Dermis blood vessel endothelial cell (primary cell): ENCODE measurements at places on chromosomes 7 and 10. TPM values are rescaled to one million over a fixed set of nuclear protein-coding genes. Genes with fewer than 3 reads are reported as not detected.

GRCh38 chr7:22962775-22963350 lies 51.1 kb downstream of the HYCC1 start:
- no peak for DNase-seq

Gene CHCHD3
- 70.8 and 98.8 TPM in 2 replicates for total RNA-seq

DNA sequence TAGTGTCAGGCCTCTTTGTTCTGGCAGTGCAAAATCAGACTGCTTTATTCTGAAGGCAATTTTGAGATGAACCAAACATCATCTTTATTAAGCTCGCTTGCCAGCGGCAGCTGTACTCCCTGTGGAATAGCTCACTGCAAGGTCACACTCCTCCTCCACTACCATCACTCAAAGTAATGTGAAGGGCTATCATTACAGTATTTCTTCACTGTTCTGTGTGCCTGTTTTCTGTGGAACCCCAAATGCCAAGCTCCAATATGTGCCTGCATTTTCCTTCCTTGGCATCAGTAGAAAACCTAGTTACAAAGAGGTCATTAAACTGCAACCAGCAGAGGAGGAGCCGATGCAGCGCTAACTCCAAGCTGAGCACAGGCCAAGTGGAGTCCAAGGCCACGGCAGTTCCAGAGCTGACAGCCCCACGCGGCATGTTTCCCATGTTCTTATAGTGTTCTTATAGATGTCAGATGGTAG lies 21.4 kb downstream of the BCCIP start:
- no peak for DNase-seq

GRCh38 chr7:91636129-91636724 lies 244.3 kb downstream of the MTERF1 start:
- peak; percentile 75 for DNase-seq

DNA sequence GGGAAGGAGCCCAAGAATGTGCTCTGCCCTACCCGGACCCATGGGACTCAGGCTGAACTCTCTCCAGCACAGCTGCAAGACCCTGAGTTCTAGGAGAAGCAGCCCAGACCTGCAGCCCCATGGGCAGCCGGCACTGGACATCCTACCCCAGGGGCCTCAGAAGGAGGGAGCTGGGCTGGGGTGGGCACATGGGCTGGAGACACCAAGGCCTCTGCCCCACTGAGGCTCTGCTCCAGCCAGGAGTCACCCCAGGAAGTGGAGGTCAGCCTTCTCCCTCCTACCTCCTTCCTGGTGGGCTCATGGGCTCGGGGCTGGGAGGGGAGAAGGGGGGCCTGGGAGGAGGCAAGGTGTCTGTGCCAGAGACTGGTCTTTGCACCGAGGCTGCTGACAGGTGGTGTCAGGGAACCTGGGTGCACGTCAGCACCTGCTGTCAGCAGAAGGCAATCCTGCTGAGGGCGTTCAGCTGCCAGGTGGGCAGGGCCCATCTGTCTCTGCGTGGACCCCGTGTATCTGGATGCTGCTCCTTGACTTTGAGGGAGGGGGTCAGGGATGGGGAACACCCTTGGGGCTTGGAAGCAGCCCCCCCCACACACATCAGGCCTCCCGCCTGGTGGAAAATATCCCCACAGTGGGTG lies 95.2 kb downstream of the PDGFA start:
- DNase-seq: no peak

- no peak for DNase-seq
These were observed 26.6 kb downstream of the LCOR start for GRCh38 chr10:96858706-96859050.

- no peak for DNase-seq
These were observed 478.5 kb downstream of the GPAM start for GRCh38 chr10:111705021-111705420.

- DNase-seq: peak; percentile 73
These were observed 44.2 kb downstream of the ZMIZ1 start for GRCh38 chr10:79112881-79113431.

DNA sequence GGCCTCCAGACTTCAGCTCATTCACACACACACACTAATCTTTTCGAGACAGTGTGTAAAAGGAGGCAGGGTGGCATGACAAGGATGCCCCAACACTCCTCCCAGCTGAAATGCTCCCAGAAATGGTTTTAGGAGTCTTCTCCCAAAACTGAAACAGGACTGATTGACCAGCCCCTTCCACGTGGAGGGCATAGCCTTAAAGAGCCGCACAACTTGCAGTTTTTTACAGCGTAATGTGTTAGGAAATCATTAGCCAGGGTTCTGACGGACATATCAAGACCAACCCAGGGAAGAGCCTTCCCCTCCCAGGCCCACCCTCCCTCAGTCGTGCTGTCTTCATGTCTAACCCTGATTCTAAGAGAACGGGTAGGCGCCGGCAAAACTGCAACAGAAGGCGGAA lies 224.6 kb downstream of the TNS3 start:
- DNase-seq: no peak

Gene NPY4R2
- total RNA-seq: not detected in 2 replicates

GRCh38 chr10:79142064-79142491 lies 73.3 kb downstream of the ZMIZ1 start:
- DNase-seq: no peak

DNA sequence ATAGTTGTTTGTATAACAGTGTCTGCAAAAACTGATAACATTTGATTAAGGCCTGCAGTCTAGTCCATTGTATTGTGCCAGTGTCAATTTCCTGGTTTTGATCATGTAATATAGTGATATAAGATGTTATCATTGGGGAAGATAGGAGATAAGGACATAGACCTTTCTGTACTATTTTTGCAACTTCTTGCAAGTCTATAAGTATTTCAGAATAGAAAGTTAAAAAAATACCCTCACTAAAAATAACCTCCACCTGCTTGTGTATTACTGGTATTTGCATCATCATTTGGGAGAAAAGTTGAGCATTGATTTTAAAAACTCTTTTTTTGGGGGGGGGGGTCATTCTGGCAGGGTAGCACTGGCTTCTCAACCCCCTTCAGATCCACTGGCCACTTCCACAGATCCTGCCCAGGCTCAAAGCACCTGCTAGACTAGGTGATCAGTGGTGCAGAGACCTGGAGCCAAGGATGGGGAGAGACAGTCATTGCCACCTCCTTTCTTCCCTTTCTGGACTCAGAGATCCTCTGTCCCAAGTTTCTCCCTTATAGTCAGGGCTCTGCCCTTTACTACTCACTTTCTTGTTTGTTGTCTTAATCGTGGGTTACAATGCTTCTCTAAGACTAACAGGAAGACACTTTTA lies 103.0 kb downstream of the RBM20 start:
- peak; percentile 13 for DNase-seq

Gene C10orf105
- under 0.01 and 0.05 TPM in 2 replicates for total RNA-seq

Gene CREB5
- 1.5 and 4.1 TPM in 2 replicates for total RNA-seq

Gene BMS1
- 24.2 and 35.3 TPM in 2 replicates for total RNA-seq

Gene TMEM243
- 20.8 and 31.1 TPM in 2 replicates for total RNA-seq

Gene AKR1C4
- total RNA-seq: not detected in 2 replicates

GRCh38 chr7:134835463-134835823 lies 56.0 kb downstream of the CALD1 start:
- no peak for DNase-seq

DNA sequence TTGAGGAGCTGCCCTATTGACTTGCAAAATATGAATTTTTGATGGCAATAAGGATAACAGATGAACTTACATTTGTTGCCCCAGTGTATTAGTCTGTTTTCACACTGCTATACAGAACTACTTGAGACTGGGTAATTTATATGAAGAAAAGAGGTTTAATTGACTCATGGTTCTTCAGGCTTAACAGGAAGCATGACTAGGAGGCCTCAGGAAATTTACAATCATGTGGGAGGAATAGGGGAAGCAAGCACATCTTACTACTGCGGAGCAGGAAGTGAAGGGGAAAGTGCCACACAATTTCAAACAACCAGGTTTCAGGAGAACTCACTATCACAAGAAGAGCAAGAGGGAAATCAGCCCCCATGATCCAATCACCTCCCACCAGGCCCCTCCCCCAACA lies 57.9 kb downstream of the ZNF22 start:
- DNase-seq: peak; percentile 76

DNA sequence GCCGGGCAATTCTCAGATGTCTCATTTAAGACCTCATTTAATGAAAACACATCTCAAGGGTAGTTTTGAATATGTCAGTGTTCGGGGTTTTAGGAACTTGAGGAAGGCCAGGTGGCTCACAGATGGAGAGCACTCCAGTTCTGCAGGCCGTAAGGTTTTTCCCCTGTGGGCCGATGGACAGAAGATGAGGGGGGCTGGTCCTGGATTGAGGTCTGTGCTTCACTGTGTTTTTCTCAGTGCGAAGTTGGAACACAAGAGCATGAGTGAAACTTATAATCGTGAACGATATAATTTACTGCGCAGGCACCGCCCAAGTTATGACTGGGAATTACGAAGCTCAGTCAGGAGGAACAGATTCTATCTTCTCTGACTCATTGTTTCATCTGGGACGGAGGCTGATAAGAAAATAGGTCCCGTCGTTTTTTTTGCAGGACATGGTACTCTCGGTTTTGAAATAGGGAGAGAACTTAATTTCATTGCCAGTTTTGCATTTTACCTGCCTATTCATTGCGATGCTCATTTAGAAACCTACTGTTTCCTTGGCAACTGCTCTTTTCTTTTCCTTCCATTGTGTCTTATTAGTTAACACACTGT lies 591.0 kb upstream of the PFKP start:
- DNase-seq: no peak

DNA sequence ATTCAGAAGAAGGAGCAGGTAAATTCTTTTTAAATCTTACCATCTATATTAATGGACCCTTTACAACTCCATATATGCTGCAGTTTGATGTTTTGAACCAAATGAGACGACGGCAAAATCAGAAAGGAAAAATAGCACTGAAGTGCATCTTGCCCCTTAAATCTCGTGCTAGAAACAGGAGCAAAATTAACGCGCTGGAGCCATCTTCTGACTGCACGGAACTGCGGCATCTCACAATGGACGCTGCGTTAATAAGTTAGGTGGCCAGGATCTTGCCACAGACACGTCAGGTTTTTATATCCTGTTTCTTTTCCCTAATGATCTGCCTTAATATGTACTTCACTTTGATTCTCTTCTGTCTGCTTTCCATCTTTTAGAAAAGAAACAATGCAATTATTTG lies 354.5 kb downstream of the TFEC start:
- peak; percentile 55 for DNase-seq

Gene MBL2
- total RNA-seq: not detected in 2 replicates
